Activated CD4-positive, alpha-beta T cell treated with anti-CD3 and anti-CD28 coated beads, Interleukin-2, amount 50 U/mL, for 24 hours (primary cell): ENCODE measurements at places on chromosomes 12 and 14.

DNA sequence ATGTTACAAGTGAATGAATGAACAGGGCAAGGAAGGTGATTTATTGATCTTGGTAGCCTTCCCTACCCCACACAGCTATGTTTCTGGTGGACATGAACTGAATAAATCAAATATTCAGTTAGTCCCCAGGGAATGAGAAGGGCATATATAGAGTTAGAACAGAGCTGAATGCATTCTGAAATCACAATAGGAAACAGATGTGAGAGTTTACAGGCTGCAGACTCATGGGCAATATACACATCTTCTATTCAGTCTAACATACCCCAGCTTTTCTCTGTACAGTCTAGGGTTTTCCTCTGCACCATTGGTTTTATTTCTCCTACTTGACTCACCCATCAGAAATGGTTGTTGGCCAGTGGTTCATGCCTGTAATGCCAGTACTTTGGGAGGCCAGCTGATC, 7.3 kb upstream of the STX2 start:
- no peak for DNase-seq

DNA sequence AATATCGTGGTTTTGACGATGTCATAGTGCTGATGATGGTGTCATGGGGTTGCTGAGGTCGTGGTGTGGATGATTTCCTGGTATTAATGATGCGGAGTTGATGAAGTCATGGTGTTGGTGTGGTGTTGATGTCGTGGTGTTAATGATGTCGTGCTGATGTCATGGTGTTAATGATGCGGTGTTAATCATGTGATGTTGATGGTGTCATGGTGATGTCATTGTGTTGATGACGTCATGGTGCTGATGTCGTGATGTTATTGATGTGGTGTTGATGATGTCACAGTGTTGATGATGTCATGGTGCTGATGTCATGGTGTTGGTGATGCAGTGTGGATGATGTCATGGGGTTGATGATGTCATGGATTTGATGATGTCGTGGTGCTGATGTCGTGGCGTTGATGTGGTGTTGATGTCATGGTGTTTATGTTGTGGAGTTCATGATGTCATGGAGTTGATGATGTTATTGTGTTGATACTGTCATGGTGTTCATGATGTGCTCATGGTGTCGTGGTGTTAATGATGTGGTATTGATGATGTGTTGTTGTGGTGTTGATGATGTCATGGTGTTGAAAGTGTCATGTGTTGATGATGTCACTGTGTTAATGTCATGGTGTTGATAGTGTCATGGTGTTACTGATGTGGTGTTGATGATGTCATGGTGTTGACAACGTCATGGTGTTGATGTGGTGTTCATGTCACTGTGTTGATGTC, 48.5 kb upstream of the RIMBP2 start:
- DNase-seq, result no peak

DNA sequence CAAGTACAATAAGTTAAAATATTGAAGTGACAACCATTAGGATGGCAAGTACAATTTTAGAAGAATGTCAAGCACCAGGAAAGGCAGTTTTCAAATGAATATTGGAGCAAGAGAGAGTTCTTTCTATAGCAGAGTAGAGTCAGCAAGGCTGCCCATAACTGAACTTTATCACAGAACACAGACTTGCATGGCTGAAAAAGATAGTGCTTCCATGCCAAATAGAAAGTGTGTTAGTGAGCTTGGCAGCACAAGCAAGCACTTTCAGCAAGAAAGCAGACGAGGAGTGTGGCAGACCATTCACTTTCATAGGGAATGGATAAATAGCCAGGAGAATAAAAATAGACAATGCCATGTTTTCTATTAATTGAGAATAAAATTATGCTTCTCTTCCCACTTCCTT, 647.0 kb upstream of the MGAT4C start:
- DNase-seq, result no peak

- DNase-seq, result no peak
Observed at GRCh38 chr12:92486443-92487137, 216.2 kb upstream of the PLEKHG7 start.

- DNase-seq, result no peak
Observed at GRCh38 chr12:73220951-73221350, 948.8 kb downstream of the TRHDE start.

GRCh38 chr12:94271351-94271750, 123.0 kb downstream of the PLXNC1 start:
- no peak for DNase-seq

GRCh38 chr12:102501773-102502172, 21.4 kb upstream of the IGF1 start:
- no peak for DNase-seq

GRCh38 chr12:9361879-9362326, 153.7 kb upstream of the PZP start:
- DNase-seq, result no peak

DNA sequence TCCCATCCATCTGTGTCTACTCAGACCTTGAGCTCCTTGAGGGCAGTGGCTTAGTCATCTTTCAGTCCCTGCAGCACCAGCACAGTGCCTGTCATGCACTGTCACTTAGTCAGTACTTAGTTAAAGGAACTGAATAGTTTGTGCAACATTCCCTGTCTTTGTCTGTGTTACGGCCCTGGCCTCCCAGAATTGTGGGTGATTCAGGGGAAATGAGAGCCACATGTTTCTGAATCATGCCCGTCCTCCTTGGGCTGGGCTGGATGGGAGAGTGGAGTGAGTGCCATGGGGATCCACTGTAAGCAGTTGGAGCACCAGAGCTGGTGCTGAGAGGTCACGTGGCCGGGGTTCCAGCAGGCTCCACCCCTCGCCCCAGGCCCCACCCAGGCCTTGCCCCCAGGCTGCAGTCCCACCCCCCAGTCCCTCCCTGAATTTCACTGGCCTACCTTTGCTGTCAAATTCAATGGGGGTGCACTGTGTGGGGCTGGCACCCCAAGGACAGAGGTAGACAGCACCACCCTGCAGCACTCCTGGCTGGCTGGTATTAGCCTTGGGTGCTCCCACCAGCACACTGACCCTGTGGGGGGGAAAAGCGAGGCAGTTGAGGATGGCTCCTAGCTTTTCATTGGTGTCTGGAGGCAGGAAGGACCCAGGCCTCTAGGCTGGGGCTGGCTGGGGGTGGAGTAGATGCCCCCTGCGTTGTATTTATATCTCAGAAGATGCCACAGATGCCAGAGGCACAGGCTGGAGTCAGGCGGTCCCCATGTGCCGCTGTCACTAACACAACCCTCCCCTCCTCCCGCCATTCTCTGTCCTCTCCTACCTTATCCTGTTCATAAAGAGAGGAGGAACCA, 7.5 kb downstream of the ITGA5 start:
- no peak for DNase-seq

DNA sequence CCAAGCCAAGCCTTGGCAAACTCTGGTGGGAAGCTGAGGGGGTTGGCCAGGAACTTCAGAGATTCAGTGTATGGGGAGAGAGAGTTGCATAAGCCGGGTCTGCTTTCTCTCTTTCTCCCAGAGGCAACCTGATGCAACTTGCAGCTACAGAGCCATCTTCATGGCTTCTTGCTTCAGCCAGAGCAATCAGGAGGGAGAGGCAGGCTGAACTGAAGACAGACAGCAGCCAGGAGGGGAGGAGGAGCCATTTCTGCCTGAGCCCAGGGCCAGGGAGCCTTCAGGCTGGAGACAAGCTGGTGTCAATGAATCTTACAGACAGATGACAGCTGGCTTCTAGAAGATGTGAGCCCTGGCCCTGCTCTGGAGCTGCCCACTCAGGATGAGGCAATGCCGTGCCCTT, 18.7 kb downstream of the NPC2 start:
- no peak for DNase-seq

DNA sequence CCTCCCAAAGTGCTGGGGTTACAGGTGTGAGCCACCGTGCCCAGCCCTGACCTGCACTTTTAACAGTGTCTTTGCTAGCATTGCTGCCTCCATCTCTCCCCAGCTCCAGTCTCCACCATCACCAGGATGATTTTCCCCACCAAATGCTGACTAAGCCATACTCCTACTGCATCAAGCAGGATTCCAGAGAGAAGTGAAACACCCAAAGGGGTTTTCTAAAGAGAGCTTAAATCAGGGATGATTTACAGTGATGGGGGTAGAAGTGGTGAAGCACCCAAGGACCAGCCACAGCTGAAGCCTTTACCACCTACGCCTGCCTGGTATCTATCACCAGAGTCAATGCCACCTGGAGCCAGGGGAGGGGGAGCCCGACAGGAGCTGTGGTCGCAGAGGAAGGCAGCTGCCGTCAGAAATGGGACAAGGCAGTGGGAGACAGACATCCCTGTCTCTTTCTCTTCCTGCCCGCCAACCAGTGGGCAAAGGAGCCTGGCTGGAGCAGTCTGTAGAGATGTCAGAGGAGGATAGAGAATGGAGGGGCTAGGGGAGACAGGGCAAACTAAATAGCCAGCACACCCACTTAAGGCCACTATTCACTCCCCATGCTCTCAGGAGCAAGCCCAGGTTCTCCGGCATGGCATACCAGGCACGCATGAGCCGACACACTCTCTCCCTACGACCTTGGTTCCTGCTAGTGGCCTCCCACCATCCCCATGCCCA, 22.4 kb upstream of the CD9 start:
- no peak for DNase-seq

DNA sequence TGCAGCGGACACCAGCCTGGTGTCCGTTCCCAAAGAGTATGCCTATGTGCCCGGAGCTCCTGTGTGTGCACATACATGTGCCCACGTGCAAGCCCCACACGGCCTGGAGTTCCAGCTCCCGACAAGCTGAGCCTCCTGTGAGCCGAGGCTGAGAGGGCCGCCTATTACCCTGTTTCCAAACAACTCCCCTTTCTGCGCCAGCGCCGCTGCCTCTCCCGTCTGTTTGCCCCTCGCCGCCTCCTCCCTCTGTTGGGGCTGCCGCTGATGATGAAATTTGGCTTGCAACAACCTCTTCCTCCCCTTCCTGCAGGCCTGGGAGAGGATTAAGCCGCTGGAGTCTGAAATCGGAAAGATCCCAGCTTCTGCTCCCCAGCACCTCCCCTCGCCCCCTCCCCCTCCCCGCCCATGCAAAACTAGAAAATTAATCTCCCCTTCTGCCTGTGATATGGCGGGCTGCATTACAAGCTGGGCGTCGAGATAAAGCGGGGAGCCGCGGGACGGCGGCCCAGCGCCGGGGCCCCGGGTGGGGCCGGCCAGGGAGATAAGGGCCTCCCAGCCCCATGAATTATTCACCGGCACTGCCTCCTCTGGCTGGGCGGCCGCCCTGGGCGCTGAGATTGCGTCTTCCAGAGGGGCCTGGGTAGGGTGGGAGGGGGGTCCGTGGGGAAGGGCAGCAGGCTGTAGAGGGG, 6.8 kb upstream of the ASIC1 start:
- no peak for DNase-seq

- DNase-seq, result no peak
Observed at GRCh38 chr14:102867826-102868580, 54.5 kb upstream of the AMN start.

- no peak for DNase-seq
Observed at GRCh38 chr12:90304231-90304630, 595.6 kb upstream of the ATP2B1 start.

DNA sequence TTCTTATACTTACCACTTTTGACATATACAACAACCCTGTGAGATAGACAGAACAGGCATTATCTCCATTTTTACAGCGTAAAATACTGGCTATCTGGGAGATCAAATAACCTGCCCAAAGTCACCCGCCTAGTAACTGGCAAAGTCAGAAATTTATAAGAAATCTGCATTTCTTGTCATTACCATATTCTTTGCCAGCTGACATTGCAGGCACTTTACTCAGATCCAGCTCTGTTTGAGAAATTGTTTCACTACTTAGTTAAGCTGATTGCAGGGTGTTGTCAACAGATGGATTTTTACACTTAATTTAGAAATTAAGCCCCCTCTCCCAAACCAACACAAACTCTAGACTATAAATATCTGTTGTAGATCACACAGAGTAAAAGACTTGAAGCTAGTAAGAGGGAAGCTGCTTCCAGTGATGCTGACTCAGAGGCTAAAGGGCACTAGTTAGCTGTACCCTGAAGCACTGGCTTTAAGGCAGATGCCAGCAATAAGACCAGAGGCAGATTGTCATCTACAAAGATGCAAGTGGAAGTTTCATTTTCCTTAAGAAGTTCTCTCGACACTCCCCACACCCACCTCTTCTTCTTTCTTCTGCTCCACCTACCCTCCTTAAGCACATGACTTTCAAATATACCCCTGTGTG, 153.1 kb downstream of the ANO6 start:
- DNase-seq, result no peak

- no peak for DNase-seq
Observed at GRCh38 chr12:68185598-68185997, 26.1 kb upstream of the IFNG start.

DNA sequence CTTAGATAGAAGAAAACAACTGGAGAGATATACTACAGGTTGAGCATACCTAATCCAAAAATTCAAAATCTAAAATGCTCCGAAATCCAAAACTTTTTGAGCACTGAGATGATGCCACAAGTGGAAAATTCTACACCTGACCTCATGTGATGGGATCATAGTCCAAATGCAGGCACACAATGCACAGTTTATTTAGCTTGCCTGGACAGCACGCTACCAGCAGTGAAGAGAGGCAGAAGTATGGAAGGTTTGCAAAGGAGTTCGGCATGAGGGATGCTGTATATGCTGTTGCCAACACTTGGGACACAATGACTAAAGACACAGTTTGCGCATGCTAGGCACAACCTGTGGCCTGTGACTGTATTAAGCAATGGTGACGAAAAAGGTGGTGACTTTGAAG, 58.1 kb upstream of the CAND1 start:
- no peak for DNase-seq

DNA sequence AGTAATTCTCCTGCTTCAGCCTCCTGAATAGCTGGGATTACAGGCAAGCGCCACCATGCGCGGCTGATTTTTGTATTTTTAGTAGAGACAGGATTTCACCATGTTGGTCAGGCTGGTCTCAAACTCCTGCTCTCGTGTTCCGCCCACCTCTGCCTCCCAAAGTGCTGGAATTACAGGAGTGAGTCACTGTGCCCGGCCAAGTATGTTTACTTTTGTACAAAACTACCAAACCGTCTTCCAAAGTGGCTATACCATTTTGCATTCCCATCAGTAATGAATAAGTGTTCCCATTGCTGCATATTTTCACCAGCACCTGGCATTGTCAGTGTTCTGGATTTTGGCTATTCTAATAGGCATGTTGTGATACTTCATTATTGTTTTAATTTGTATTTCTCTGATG, 8.4 kb upstream of the KRT6A start:
- no peak for DNase-seq

DNA sequence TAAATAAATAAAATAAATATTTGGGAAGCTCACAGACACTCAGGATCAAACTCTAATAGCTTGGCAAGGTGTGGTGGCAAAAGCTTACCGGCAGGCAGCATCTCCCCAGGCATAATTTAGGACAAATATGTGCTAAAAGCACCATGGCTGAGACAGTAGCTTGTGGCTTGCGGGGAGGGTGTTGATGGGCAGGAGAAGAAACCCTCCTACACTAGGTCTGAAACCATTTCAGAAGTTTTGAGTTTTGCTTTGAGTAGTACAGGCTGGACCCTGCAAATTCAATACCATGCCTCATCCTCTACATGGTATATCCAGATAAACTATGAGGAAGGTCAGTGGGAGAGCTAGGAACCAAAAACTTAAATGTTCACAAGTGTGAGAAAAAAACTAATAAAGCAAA, 33.1 kb downstream of the MAP3K9 start:
- no peak for DNase-seq

GRCh38 chr14:55699131-55700057, 119.4 kb downstream of the KTN1 start:
- DNase-seq, result no peak
